ENCODE measurements at places on chromosomes 5 and 9. TPM values are rescaled to one million over a fixed set of nuclear protein-coding genes. Genes with fewer than 3 reads are reported as not detected.

DNA sequence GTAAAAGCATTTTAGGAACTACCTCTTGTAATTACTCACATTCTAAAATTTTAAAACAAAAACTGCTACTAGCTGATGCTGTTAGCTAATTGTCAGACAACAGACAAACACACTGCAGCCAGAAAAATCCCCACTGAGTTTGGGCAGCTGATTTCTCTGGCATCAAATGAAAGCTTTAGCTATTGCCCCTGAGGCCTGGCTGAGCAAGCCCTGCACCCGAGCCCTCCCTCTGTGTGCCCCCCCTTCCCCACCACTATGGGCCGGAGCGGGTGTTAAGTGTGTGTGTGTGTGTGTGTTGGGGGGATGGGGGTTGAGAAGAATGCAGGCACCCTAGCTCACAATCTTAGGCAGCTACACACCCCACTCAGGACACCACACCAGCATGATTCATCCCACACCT is 2.4 kb downstream of the NEUROG1 start:
- no peak for DNase-seq

DNA sequence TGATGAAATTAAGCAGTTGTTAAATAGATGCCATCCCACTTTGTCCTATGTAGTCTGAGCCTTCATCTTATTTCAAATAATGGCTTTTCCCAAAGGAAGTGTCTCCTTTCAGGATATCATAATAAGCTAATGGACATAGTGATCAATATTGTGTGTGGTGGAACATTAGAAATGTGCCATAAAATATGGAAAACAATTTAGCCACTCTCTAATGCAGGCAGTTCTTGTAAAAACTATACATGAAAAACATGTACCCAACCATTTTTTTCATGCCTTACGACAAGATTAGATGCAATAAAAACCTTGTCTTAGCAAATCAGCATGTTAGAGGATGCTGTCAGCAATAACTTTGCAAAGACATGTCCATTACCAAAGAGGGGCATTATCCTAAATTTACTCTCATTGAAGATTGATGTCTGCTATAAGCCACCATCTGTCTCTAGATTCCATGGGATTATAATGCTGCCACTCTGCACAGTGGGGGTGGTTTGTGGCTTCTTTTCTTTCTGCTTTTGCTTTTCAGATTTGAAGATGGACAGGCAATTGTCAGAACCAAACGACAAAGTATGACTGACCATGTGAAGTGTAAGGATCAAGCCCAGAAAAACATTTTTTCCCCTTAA is 724.0 kb upstream of the ZNF608 start:
- no peak for DNase-seq

ACOT12 gene
- not detected for total RNA-seq

- no peak for DNase-seq
Observed at GRCh38 chr5:111954516-111955395, 197.8 kb upstream of the NREP start.

GRCh38 chr9:130527651-130528310 is 51.6 kb upstream of the FUBP3 start:
- DNase-seq: no peak

DNA sequence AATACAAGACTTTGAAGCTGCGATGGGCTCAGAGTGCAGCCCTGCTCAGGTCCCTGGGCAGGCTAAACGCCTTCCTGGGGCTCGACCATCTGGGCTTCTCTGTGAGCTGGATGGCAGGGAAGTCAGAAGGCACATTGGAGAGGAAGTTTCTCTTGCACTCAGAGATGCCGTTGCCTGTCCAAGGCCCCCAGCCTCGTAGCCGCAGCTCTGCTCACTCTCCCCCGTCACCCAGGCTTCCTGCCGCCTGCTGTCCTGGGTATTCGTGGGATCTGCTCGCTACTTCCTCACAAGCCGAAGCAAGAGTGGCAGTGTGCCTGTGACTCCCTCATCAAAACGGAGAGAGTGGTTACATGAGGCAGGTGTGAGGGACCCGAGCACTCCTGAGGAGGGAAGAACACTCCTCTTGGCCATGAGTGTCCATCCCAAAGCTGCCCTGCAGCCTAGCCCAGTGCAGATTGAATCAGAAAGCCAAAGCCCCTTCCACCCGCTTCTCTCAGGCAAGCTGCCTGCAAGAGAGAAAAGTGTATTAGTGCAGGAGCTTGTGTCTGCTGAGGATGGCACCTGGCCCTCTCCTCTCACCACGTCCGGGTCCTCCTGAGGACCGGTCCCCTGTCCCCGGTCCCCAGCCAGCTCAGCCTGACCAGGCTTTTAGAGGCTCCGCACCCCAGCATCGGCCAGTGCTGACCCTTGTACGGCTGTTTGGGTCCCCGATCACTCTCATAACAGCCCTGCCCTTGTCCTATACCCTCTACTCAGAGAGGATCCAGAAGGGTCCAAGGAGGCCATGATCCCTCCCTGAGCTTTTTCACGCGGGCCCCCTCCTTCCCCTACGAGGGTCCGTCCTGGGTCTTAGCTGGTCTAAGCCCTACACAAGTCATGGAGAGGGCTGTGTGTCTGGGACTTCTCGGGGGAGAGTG is 7.3 kb downstream of the FCN2 start:
- no peak for DNase-seq

POLR3G gene
- total RNA-seq: 1.5 TPM

SLIT3 gene
- not detected for total RNA-seq

DNA sequence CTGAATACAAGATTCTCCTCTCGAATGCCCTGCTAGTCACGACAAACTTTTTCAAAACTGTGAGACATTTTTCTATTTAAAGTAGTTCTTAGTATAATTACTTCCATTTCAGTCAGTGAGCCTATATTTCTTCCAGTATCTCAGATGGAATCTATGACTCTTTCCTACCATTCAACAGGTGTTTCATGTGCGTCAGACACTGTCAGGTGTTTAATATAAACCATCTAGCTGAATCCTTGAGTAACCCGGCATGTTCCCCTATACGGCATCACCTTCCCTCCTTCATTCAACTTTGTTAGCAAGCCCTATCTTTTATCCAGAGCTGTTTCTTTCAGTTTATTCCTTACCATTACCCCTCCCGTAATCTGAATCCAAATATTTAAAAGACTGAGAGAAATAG is 418.8 kb downstream of the RAB3C start:
- no peak for DNase-seq

- no peak for DNase-seq
Observed at GRCh38 chr5:170570476-170570875, 66.7 kb downstream of the KCNIP1 start.

GRCh38 chr5:115413651-115414050 is 117.2 kb upstream of the CCDC112 start:
- DNase-seq: no peak

DNA sequence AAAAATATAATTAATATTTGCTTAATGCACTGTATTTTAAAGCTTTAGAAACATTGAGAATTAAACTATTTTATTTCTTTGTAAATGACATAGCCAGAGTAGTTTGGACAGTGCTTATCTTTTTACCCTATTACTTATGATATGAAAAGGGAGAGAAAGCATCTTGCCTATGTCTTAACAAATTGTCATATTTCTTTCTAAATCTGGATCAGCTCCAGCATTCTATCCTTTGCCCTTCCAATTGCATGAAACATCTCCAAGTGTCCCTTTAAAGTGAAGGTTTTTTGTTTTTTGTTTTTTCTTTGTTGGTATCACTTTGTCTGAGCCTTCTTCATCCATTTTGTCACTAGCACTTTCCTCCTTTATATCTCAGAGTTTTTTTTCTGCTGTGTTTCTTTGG is 511.6 kb upstream of the FAM174A start:
- no peak for DNase-seq

DNA sequence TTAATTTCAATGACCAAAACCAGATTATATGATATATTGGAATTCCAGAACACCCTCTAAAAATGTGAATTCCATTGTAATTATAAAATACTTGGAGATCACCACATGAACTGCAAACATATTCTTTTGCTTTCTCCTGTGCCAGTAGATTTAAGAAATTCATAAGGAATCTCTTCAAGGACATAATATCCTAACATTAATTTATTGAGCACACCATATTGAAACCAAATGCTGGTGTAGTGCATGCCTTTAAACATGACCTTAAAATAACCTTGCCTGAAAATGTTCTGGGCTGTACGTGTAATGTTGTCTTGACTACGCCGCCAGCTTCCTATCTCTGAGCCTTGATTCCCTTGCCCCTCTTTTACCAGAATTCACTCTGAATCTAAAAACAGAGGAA is 205.0 kb upstream of the ACTBL2 start:
- no peak for DNase-seq

GRCh38 chr5:62284946-62285891 is 20.8 kb upstream of the KIF2A start:
- no peak for DNase-seq

CAMK2A gene
- total RNA-seq: not detected

ABO gene
- total RNA-seq: not detected

HTR1A gene
- total RNA-seq: not detected

TMEM252 gene
- not detected for total RNA-seq

DNA sequence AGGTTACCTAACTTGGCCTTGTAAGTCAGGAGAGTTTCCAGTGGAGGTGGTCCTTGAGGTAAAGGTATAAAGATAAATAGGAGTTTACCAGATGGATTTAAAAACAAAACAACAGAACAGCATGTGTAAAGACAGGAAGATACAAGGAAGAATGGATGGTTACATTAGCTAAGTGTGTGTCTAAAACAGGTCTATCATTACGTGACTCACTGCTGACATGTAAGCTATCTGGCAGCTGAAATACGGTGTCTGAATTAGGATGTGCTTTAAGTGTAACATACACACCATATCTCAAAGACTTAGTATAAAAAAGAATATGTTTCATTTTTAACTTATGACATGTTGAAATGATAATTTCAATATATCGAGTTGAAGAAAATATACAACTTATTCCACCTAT is 405.1 kb upstream of the ADAMTSL1 start:
- no peak for DNase-seq

ASPN gene
- total RNA-seq: not detected

Data from CD4-positive, alpha-beta memory T cell (primary cell).